ENCODE measurements at places on chromosomes 12 and 14.

DNA sequence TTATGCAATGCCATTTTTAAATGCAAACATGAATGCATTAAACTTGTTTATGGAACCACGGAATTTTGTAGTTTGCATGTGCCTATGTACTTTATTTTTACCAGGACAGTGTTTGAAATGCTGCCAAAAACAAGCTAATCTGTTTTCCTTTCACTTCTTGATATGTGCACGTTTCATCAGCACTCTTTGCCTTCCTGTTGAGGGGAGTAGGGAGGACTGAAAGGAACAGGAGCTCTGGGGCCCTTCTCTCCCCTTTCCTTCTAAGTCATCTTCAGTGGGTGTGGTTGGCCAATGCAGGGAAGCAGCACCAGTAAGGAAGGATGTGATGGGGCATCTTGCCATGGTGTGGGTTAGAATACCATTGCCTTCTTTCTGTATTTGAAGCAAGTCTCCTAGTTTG is 12.1 kb upstream of the PPP4R4 start:
- no peak for DNase-seq

- no peak for DNase-seq
These were observed 87.0 kb downstream of the TRMT5 start for GRCh38 chr14:60893911-60894310.

- DNase-seq: no peak
These were observed 72.0 kb downstream of the PAPOLA start for GRCh38 chr14:96574171-96574632.

- no peak for DNase-seq
These were observed 111.9 kb upstream of the CCDC175 start for GRCh38 chr14:59688224-59689170.

GRCh38 chr12:125203145-125203765 is 138.0 kb downstream of the AACS start:
- no peak for DNase-seq

GRCh38 chr12:16946704-16947103 is 340.7 kb upstream of the LMO3 start:
- DNase-seq: no peak

DNA sequence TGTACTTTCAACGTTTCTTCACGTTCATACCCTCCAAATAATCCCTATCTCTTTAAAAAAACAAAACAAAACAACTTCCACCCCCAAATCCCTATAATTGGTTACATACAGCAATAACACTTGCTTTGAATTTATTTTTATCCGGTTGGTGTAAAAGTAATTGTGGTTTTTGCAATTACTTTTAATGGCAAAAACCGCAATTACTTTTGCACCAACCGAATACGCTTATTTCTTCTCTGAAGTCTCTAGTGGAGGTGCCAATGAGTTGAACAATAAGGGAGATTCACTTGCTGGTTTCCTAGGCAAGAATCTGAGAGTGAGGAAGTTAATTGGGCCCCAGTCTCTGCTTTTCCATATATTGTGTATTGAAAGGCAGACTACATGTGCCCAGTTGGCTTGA is 133.3 kb downstream of the DACT1 start:
- no peak for DNase-seq

GRCh38 chr12:103642240-103642864 is 55.3 kb downstream of the STAB2 start:
- DNase-seq: no peak

DNA sequence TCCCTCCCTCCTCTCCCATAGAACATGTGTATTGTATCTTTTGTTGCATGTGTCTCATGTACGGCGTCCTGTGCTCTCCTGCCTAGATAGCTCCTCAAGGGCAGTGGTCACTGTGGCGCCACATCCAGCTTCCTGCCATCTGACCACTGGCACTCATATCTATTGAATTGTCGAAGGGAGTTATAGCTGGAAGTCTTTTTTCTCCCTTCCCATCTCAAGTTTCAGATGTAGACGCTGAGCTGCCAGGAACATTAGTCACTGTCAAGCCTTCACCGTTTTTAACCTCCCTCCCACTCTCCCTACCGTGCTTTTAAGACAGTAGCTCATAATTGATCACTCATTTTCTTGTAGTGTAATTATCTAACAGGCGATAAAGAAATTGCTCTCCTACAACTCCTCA is 33.0 kb downstream of the MTHFD1 start:
- no peak for DNase-seq

DNA sequence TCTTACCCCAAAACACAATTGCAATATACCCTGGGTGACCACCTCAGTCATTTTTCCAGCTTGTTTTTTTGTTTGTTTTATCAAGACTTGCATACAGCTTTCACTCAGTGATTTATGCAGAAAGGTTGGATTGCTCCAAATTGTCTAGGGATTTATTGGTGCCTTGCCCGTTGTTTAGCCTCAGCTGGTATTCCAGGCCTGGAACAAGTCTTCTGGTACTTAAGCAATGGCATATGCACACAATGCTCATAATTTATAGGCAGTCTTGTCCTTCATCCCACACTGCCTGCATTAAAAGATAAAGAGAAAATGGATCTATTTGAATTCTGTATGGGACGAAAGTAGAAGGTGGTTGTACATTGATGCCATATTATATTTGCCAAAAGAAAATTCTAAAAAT is 392.5 kb downstream of the ADAMTS20 start:
- no peak for DNase-seq

DNA sequence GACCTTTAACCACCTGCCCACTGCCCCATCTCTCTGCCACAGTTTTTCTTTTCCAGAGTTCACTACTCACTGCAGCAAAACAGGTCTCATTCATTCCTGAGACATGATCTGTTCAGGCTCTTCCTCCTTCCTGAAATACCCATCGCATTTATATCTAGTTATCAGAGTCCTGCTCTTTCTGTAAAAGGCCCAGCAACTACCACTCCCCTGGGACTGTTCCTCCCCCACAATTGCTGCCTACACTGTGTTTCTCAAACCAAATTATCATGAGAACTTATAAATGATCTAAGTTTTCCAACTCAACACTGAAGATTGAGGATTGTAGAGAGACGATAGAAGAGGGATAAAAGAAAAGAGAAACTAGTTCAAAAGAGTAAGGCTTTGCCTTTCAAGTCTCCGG is 40.8 kb upstream of the EPS8 start:
- DNase-seq: no peak

DNA sequence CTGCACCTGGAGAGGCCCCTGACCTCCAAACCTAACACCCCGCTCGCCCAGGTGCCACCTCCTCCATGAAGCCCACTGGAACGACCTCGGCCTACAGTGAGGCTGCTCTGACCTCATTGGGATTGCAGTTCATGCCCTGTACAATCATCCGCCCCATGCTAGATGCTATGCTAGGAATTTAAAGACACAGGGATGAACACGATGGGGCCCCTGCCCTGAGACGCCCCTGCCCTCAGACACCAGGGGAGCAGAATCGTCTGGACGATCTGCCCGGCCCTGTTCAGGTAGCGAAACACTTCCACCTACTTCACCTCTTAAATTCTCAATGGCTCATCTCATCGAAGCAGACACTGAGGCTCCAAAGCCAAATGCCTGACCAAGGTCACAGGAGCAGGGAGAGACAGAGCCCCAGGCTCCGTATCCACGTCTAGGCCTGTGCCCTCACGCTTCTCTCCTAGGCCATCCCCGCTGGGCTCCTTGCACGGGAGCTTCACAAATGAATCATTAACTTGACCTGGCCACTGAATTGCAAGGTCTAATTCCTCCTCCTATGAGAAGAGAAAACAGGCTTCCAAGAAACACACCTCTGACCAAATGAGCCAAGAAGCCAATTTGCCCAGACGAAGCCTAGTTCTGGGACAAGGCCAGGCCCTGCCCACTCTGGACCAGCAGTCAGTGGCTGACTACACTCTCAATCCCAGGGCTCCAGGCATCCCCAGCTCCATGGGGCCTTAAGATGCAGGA is 35.2 kb downstream of the SCARB1 start:
- no peak for DNase-seq

- no peak for DNase-seq
These were observed 25.5 kb upstream of the PRICKLE1 start for GRCh38 chr12:42615006-42615405.

- DNase-seq: no peak
These were observed 48.8 kb downstream of the LRCOL1 start for GRCh38 chr12:132561427-132562156.

DNA sequence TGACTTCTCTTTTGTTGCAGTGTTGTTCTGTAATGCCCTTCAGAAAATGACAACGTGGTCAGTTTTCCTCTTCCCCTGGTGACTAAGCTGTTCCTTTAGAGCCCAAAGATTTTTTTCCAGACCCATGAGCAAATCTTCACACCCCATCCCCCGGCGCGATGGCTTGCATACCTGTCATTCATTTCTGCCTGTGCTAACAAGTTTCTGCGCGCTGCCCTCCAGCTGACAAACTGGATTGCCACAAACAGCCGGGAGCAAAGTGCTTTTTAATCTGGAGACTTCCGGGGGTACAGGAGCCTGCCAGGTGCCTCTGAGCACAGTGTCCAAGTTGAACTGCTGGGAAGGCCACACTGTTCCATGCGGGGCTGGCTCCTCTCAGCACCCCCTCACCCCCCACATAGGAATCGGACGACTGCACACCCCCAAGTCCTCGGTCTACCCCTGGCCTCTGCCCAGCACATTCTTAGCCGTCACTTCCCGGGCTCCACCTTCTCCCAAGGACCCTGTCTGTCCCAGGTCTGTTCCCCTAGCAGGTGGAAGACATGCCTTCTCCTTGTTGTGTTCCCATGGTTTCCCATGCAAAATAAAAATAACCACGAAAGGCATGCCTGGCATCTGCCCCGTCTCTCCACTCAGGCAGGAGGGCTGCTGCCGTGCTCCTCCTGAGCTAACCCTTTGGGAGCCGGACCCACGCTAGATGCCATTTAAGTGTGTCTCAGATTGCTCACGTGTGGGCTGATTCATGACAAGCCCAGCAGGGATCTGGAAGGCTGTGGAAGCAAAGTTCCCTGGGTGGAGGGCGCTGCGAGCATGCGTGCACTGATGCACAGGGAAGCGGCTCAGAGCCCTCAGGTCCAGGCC is 14.1 kb downstream of the RILPL1 start:
- DNase-seq: no peak

- no peak for DNase-seq
These were observed 12.4 kb upstream of the SIX1 start for GRCh38 chr14:60661721-60662120.

GRCh38 chr12:113072136-113072535 is 15.6 kb downstream of the DTX1 start:
- DNase-seq: no peak

DNA sequence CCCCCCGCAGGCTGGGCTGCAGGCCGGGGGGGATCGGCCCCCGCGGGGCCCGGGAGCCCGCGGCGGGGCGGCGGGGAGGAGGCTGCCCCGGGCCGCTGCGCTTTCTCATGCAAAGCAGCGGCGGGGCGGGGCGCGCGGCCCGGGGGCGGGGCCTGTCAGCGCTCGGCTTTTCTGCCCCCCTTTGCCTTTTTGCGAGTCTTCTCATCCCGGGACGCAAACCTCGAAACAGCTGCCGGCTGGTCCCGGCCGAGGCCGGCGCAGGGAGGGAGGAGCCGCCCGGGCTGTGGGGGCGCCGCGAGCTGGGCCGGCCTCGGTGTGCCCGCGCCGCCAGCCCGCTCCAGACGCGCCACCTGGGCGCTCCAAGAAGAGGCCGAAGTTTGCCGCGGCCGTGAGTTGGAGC is at the start of gene FZD10:
FZD10 (plus strand) TSS at position 198 of the 400 bp plus-strand sequence. CDS start 479 bp downstream, outside the sequence.
- DNase-seq: no peak
